ENCODE measurements at places on chromosomes 1 and 21.

DNA sequence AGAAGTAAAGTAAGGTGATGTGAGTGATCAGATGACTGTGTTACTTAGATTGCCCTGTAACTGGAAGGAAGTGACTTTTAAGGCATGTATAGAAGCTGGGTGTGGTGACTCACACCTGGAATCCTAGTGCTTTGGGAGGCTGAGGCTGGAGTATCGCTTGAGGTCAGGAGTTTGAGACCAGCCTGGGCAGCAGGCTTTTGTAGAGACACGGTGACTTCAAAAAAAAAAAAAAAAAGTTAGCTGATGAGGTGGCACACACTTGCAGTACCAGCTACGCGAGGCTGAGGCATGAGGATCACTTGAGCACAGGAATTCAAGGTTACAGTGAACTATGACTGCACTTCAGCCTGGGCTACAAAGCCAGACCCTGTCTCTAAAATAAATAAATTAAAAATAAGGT lies 2.3 kb upstream of the USP16 start:
- no peak for DNase-seq

- DNase-seq: no peak
Measured at GRCh38 chr1:26971590-26971989, 11.3 kb upstream of the KDF1 start.

GRCh38 chr1:183093786-183094298 lies 70.6 kb downstream of the LAMC1 start:
- DNase-seq: no peak

- no peak for DNase-seq
Measured at GRCh38 chr1:88461007-88461406, 223.1 kb upstream of the PKN2 start.

DNA sequence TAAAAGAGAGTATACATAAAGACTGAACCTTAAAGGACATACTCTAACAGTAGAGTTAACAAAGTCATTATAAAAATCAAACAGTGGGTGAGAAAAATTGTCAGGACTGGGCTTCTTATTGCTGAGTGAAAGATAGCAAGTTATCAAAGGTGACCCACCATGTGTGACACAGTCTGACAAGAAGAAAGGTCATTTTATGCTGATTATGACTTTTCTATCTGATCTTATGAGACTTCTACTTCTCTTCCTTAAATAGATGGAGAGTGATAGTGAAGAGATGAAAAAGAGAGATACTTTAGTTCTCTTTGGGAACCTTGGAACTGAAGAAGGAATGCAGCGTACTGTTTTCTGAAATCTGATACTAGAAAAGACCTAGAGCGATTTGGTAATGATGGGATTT lies 2157.1 kb downstream of the NCAM2 start:
- no peak for DNase-seq

DNA sequence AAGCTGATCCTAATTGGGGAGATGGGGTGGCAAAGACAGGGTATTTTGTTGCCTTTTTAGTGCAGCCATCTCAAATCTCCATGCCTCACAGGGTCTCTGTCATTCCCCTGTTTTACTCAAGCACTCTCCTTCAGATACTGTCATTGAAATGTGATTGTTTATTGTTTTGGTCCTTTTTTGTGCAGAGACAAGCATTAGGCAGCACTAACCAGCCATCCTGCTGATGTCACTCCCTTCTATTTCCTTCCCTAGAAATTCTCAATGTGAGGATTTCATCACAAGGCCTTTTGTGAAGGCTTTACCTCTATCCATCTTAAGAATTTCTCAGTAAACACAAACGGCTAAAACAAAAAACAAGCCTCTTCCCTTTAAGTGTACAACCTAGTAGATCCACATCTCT lies 34.7 kb downstream of the OR10J5 start:
- no peak for DNase-seq

- no peak for DNase-seq
Measured at GRCh38 chr1:169326261-169326955, 41.2 kb downstream of the NME7 start.

- DNase-seq: no peak
Measured at GRCh38 chr21:34289856-34290255, 74.0 kb upstream of the KCNE2 start.

GRCh38 chr1:66542811-66543767 lies 9.1 kb downstream of the SGIP1 start:
- peak; percentile 28 for DNase-seq

GRCh38 chr21:40840401-40841125 lies 6.4 kb downstream of the DSCAM start:
- no peak for DNase-seq

DNA sequence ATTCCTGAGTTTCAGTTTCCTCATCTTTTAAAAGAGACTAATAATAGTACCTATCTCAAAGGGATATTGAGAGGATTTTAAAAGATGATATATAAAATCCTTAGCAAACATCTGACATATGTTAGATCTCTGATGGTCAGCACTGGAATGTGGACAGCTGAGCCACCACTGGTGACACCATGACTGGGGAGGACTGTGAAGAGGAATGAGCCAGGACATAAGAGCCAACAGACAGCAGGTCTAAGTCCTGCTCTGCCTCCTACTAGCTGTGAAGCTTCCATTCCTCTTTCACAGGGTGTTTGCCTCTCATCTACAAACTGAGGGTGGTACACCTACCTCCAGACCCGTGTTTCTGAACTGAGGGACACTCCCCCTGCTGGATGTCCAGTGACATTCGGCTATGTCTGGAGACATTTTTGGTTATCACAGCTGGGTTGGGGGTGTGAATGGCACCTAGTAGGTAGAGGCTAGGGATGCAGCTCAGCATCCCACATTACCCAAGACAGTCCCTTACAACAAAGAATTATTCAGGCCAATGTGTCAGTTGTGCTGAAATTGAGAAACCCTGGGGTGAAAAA lies 109.1 kb upstream of the OLIG2 start:
- DNase-seq: no peak

DNA sequence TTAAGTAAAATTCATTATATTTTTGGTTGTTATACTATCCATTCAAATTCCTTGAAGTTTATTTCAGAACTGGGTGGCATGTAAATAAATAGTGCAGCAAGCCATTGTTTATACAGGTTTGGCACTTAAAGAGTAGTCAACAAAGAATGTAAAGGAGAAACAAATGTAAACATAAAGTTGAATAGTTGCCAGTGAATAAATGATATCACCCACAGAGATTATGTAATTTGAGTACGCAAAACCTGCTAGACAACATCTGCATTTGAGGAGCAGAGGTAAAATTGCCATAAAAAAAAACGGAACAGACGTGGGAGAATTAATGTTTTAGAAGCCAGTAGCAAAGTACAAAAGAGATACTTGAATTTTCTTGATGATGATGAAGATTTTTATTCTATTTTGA lies 111.6 kb downstream of the ADGRL2 start:
- no peak for DNase-seq

DNA sequence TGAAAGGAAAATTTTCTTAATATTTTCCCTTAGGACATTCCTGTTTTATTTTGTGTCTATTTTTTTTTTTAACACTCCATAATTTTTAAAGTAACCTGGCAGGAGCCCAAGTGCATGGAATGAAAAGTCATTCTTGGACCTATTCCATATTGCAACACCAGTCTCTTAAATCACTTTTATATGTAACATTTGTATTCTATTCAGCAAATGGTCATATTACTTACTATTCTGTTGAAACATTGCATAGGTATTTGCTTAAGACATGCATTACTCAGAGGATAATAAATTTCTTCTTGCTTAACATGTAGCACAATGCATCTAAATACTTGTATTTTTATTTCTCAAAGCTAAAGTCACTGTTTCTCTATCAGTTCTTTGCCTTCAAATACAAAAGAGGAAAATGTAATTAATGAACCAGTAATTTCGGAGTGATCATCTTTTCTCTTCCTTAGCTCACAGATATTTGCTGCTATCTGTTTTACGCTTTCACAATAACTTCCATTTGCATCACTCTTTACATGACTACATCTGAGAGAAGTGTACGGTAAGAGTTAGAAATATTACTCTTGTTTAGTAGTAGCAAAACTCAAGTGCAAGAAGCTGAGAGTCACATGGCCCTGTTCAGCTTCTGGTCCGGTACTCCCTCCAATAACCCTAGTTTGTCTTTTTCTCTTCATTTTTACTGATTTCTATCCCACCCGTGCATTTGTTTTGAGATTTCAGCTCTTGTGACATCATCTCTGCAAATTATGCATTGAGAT lies 394.8 kb downstream of the USP25 start:
- no peak for DNase-seq

DNA sequence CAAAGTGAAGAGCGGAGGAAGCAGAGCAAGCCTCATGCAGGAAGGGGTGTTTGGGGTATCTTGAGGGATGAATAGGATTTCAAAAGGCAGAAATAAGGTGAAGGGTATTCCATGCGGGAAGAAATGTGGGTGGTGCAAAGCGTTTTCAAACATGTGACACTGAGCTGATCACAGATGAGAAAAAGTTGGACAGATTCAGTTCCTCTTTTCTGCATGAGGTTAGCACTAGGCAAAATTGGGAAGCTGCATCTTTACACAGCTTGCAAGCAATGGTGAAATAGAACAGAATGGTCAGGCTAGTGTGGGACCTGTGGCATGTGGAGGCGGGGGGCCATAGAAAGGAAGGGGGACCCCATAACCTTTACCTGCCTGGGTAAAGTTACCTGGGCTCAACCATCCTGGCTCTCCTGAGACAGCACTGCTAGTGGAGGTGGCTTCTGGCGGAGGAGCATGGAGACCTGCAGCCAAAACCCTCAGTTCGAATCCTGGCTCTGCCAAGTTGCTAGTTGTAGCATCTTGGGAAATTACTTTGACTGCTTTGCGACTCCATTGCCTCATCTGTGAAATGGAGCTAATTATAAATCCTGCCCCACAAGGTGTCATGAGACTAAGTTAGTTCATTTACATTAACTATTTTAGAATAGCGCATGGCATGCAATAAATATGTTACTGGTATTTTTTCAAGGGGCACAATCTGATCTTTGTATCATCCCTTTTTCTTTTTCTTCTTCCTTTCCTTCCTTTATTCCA lies 16.4 kb downstream of the KCNA10 start:
- no peak for DNase-seq

GRCh38 chr1:204149107-204149506 lies 2.7 kb downstream of the ETNK2 start:
- DNase-seq: no peak

GRCh38 chr1:227944931-227945890 lies 2.5 kb downstream of the WNT9A start:
- DNase-seq: no peak

DNA sequence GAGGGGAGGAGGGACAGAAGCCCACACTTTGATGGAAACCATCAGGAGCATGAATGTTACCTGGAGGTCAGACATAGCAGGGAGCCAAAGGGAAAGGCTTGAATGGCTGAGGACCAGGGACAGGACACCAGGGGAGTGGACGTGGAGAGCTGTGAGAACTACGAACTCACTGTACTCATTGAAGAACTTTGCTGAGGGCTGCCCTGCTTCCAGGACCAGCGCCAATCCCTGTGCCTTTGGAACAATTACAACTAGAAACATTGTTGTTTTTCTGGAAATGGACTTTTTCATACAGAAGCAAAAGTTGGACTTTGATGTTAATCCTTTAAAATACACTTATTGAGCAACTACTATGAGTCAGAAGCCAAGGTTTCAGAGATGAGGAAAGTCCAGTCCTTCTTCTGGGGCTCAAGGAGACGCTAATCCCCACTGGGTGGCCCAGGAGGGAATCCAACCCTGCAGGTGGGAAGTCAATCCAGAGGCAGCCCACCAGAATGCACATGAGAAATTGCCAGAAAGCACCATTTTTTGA lies 12.9 kb downstream of the TSPAN2 start:
- DNase-seq: no peak

DNA sequence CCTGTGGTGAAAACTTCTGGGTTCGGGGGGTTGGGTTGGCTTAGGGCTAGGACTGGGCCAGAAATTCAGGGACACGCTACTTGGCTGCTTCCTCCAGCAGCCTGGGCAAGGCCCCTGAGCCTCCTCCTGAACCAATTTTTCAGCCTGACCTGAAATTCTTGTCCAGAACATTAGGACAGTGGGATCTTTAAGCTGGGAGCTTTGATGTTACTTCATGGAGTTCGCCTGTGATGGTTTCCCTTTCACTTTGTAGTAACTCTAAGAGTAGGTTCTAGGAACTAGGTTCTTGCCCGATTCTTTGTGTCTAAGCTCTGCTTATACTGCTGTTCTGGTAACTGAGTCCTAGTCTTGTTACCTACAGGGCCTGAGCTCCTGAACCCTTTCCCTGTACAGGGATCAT lies 75.3 kb downstream of the S1PR1 start:
- DNase-seq: no peak

GRCh38 chr1:194076646-194077045 lies 890.2 kb upstream of the B3GALT2 start:
- DNase-seq: no peak

GRCh38 chr1:32988665-32989064 lies 24.1 kb upstream of the RNF19B start:
- no peak for DNase-seq

GRCh38 chr1:39453603-39454002 lies 37.8 kb upstream of the BMP8A start:
- DNase-seq: no peak

DNA sequence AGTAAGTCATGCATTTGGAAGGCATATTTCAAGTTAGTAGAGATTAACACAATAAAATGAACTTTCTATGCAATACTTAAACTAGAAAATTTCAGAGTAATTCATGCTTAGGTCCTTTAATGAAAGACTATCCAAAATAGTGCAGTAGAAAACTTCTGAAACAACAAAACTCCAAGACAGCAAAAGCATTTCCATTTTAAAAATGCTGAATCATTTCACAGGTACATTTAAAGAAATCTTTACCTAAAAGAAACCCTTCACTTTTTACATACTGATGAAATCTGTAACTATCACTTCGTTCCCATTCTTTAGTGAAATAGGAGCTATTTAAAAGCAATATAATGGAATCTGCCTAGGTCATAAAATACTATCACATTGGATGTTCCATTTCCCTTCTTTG lies 17.5 kb downstream of the CSDE1 start:
- no peak for DNase-seq

DNA sequence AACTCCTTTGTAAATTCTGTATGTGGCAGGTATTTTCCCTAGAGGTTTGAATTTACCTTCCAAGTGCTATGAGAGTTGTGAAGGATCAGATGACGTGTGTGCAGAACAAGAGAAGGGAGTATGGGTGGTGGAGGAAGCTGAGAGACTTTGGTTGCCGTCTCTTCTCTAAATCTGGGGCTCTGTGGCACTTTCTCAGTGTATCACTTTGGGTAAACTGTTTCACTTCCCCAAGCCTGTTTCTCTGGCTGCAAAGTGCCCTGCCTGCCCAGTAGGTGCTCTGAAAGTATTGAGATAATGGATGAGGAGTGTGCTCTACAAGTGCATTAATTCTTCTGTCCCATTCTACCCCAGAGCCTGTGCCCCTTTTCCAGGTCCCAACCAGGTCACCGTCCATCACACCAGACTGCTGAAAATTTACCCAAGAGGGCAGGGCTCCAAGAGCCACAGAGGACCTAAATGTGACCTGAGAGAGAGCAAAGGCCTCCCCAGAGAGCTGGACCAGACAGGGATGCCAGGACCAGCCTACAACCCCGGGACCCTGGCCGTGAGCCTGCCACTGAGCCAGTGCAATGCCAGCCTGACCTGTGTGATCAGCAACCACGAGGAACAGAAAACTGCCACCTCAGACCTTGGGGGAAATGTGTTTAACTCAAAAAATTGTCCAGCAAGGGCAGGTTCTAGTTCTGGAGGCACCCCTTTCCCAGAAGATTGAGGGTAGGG lies 131.6 kb upstream of the ETV3 start:
- DNase-seq: no peak

Measured in dorsolateral prefrontal cortex (tissue), 122 donors.